ENCODE measurements at places on chromosomes 4 and X.

DNA sequence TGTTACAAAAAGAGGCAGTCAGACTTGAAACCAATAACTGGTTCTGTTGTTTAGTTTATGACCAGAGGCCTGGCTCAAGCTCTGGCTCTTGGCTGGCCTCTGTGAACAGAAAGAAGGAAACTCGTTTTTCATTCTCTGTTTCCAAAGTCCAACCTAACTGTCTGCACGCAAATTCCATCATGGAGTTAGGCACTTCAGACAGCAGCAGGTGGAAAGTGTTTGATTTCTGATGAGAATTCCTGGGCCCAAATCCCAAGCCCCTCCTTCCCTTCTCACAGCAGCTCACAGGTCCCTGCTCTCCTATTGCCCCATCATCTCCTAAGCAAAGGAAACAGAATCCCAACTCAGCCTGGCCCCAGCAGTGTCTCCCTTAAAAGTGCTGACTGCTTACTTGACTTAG is 42.8 kb upstream of the FGF16 start:
- no peak for DNase-seq

GRCh38 chr4:151729731-151730559 is 30.9 kb downstream of the GATB start:
- no peak for DNase-seq

GRCh38 chrX:53184836-53185235 is 40.2 kb downstream of the KDM5C start:
- no peak for DNase-seq

GRCh38 chr4:100174985-100175383 is 15.3 kb downstream of the DDIT4L start:
- no peak for DNase-seq

DNA sequence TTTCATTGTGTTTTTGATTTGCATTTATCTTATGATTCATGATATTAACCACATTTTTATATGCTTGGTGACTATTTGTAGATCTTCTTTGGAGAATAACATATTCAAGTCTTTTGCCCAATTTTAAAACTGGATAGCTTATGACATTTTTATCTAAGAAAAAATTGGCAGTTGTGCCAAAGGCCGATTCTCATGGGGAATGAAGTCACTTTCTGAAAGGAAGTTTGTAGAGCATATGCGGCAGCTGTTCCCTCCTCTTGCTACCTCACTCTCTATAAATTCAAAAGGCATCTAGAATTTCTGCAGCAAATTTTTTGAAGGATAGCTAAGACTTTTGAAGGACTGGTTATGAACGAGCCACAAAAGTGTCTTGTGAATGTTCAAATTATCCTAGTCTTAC is 2353.5 kb downstream of the ARAP2 start:
- DNase-seq = no peak

- DNase-seq = no peak
These were observed 62.5 kb upstream of the RHOH start for GRCh38 chr4:40134206-40134917.

DNA sequence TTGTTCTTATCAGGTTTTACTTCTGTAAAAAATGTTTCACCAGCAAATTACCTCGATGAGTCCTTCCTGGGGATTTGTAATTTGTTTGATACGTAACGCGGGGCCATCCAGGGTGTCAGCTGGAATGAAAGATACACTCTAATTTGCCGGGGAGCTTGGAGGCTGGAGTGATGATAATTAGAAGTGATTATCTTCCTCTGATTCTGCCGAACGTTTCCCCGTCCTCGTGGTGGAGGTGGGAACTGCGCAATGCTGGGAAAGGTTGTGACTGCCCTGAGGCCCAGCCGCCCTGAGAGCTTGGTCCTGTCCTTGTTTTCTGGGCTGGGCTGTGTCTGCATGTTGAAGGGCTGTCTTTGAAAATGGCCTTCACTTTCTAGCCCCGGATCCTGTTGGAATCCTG is 48.0 kb downstream of the SORCS2 start:
- DNase-seq = no peak

DNA sequence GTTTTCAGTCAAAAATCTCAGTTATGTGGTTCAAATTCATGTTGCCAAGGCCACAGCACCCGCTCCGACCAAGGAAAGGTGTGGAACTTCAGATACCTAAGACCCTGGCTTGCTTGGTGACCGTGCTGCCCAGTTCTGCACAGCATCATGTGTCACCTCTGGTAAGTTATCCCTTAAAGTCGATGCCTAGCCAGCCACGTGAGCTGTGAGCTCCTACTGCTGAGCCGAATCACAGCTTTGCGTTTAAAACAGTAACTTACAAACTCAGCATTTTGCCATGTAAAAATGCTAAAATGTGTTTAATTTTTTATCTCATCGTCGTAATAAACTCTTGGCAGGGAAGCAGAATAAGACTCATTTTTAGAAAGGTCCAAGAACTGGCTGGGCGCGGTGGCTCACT is 5.3 kb downstream of the TMEM271 start:
- no peak for DNase-seq

DNA sequence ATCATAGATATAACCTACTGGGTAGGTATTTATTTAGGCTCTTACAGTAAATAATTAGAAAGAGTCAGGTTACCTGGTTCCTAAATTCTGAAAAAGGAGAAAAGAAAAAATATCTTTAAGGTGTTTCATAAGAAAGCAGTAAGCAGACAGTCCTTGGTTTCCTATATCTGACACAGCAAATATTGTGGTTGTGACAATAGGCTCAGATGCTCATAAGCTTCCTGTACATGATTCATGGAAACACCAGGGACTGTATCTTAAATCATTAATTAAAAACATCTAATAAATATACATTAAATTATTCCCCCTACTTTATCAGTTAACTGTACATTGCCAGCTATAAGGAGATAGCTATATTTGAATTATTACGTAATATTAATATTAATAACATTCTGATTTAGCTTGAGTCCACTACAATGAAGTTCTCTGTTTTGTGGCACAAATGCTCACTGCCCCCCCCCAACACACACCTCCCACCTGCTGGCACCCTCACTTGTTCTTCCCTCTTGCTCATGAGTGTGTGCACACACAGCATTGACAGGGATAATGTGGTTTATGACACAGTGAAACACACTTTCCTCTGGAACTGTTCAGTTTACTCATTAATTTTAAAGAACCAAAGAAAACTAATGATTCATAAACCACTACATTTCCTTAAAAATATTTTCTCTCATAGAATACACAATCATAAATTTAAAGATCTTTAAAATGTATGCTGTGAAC is 187.4 kb downstream of the NR3C2 start:
- no peak for DNase-seq

GRCh38 chr4:41287852-41288251 is 31.1 kb downstream of the UCHL1 start:
- DNase-seq = no peak

- DNase-seq = no peak
These were observed 27.9 kb downstream of the CCDC149 start for GRCh38 chr4:24884902-24885301.

DNA sequence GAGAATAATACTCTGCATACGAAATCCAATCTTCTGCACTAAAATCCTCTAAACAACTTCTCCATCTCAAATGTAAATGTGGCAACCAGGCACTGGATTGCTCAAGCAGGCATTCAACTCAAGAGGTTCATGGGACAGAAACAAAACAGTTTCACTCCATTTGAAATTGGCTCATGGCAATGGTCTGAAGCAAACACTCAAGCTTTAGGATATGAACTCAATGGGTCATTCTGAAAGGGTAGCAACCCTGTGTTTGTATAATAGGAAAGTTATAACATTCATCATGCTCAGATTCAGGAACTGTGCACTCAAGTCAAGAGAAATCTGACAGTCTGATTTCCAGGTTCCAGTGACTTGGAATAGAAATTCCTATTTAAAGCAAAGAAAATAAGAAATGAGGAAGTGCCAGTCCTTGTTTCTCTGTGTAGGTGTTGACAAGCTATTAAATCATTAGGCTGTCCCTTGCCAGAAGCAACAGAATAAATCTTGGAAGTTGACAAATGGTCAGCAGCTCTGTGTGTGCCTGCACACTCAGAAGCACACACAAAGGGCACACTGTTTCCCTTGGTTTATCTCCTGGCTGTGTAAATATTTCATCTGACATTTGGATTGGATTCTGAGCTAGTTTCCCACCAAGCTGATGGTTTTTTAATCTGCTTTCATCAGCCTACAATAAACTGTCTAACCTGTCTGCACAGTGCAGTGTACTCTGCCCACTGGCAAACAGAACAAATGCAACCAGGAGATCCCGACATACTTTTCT is 75.9 kb upstream of the CITED1 start:
- DNase-seq = no peak

- no peak for DNase-seq
These were observed 33.9 kb downstream of the CPLX1 start for GRCh38 chr4:791898-792625.

DNA sequence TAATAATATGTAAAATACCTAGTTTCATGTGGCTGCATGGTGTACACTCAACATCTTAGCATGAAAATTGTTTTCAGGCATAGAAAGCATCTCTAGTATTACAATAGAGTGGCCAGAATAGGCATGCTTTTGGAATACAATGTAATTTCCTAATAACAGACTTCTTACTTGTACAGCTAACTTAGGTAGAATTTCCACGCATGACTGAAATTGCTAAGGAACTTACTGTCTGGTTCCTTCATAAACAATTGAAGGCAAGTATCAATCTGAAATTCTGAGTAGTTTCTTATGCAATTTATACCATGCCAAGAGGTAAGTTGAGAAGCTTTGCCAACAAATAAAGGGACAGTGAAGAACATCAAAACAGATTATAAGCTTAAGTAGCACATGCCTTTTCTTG is 26.7 kb downstream of the SULT1E1 start:
- DNase-seq = no peak

DNA sequence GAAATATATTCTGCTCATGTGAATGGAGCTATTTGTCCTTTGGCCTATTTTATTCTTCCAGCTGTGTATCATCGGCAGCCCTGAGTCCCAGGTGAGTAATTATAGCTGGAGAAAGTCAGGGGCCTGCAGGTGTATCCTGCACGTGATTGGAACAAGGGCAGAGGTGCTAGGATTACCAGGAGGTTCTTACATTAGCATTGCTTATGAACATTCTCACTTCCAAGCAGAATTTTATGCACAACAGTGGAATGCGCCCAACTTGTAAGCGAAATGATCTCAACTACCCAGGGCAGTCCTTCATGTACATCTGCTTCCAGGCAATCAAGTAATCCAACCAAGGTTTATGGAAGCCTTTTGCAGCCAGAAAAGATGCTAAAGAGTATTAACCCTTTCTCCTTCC is 68.9 kb upstream of the NRK start:
- DNase-seq = no peak

DNA sequence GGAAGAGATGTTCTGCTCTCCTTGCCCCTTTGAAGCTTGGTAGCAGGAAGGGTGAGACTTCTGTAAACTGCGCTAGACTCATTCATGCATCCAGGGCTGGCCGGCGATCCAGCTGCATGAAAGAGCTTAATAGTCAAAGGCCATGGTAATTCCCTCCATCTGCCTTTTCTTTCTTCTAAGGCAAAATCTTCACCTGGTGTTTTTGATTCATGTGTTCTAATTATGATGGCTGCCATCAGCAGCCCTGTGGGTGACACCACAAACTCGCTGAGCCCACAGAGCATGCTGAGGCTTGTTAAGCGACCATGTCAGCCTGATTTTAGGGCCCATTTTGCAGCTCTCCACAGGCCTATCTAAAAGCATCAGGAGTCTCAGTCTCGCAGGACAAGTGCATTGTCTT is 450.1 kb upstream of the TENM3 start:
- no peak for DNase-seq

DNA sequence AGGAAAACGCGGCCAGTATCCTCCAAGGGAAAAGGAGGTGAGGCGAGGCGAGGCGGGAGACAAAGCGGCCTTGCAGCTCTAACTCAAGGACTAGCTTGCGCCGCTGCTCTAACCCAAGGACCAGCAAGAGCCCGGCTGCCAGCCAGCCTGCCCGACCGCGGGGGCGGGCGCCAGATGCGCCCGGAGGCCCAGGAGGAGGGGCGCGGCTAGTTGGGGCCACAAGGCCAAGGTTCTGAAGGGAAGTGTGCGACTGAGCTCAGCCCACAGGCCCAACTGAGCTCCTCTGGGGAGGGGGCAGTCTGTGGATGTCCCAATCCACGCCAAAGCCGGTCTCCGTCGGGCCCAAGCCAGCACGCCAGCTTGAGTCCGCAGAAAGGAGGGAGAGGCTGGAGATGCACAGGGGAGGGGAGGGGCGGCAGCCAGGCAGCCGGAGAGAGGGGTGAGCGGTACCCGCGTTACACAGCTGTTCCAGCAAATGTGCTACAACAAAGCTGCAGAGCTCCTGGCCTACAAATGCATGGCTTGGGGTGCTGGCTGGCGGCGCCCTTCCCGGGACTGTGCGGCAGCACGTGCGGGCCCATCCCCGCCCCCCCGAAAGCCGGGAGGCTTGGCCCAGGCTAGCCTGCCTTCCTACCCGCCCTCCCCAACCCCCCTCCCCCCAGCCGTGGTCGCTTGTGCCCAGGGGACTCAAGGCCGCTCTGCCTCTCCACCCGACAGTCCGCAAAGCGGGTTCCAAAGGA is 637 bp downstream of the AMER1 start:
- no peak for DNase-seq

DNA sequence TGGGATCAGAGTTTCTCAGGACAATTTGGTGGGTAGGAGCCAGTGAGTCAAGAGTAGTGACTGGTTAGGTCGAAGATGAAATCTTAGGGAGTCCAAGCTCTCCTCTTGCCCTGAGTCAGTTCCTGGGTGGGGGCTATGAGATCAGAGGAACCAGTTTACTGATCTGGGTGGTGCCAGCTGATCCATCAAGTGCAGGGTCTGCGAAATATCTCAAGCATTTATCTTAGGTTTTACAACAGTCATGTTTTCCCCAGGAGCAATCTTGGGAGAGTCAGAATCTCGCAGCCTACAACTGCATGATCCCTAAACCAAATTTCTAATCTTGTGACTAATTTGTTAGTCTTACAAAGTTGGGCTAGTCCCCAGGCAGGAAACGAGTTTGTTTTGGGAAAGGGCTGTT is 1833.2 kb upstream of the PCDH7 start:
- no peak for DNase-seq

GRCh38 chr4:63906660-63907183 is 502.5 kb downstream of the TECRL start:
- DNase-seq = no peak
